ENCODE measurements at places on chromosomes 4 and X. TPM values are rescaled to one million over a fixed set of nuclear protein-coding genes. Genes with fewer than 3 reads are reported as not detected.

ENAM gene
- total RNA-seq = 6.2 TPM

SLC2A9 gene
- total RNA-seq = 8.2 TPM

SLC25A5 gene
- total RNA-seq = 191 TPM

P2RY4 gene
- total RNA-seq = not detected

DNA sequence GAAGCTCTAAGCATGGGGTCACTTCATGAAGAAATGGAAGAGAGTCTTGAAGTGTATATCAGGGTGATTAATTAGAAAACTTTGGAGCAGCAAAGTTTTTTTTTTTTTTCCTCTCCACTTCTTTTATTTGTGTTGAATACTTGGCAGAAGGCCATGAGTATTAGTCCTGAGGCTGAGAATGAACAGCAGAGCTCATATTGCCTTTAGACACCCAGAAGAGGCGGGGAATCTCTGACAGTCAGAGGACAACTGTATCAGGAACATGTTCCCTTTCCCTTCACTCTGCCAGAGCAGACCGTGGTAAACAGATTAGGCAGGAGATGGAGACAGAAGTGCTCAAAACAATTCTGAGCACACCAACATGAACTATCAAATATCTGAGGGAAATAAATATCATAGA is 300.9 kb downstream of the FAM47A start:
- no peak for DNase-seq

- DNase-seq = no peak
These were observed 28.4 kb downstream of the ZNF185 start for GRCh38 chrX:152926279-152926678.

- DNase-seq = no peak
These were observed 83.1 kb upstream of the SPIN4 start for GRCh38 chrX:63434206-63434605.

DNA sequence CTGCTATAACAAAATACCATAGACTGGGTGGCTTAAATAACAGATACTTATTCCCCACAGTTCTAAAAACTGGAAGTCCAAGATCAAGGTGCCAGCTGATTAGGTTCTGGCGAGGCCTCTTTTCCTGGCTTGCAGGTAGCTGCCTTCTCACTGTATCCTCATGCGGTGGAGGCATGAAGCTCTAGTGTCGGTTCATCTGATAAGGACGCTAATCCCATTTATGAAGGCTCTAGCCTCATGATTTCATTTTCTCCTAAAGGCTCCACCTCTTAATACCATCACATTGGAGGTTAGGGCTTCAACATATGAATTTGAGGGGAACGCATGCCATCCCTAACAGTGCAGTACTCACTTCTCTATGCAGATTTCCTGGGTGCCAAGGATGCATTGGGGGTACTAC is 57.9 kb upstream of the STIM2 start:
- DNase-seq = no peak

DNA sequence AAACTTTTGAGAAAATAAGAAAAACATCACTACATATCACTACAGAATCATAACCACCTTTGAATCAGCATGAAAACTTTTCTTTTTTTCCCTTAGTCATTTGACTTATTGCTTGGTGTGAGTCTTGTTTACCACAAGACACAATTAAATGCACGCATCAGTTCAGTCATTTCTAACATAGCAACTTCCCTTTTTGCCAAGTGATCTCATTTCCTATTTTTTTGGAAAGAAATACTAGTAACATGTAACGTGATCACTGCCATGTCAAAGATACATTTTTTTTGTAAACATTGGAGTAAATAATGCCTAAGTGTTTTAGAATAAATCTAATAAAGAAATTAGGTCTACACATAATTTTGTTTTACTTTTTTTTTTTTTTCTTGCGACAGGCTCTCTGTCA is 5.1 kb upstream of the CXCL8 start:
- DNase-seq = no peak

DNA sequence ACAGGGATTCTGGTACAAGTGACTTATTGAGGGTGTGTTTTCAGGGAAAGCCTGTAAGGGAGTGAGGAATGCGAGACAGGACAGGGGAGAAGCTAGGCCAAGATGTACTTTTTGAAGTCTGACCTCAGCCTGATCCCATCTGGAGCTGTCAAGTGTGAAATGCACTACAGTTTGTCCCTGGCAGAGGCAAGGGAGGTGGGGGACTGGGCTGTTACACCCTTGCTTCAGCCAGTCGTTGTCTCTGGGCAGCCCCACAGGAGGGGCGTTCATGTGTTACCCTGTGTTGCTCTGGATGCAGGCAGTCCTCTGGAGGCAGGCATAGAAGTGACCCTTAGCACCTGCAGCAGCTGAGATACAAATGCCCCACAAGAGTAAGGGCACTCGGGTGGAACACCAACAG is 25.8 kb downstream of the PPEF1 start:
- DNase-seq = no peak

- no peak for DNase-seq
These were observed 595.2 kb downstream of the MID1IP1 start for GRCh38 chrX:39396358-39396995.

DNA sequence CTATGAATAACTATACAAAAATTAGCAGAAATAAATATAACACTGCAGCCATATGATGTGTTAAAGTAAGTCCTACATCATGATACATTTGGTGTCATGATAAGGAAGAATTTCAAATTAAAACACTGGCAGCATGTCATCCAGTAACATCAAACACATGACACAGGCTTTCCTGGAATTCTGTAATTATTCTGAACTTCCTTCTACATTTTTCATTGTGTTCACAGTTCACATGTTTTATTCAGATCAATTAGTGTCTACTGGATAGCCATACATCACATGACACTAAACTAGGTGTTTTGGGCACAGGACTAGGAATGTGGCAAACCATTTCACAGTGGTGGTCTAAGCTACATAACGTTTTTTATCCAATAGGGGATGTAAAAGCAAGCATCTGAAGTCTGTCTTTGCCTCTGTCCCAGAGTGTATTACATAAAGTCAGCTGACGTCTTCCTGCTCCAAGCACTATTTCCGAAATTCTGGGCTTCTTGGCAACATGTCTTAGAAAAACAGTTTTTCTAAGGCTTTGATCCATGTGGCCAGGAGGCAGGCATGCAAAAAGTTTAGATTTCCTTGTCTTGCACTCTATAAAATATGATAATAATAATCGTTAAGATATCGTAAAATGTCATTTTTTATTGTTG is 707.9 kb downstream of the CENPC start:
- DNase-seq = no peak

- DNase-seq = no peak
These were observed 91.0 kb upstream of the BCOR start for GRCh38 chrX:40188573-40189417.

All from left ventricle myocardium inferior (tissue), 1 donor.